ENCODE measurements at places on chromosomes 1 and 21.

GRCh38 chr1:8862528-8862927, 16.0 kb downstream of the ENO1 start:
- DNase-seq: no peak

DNA sequence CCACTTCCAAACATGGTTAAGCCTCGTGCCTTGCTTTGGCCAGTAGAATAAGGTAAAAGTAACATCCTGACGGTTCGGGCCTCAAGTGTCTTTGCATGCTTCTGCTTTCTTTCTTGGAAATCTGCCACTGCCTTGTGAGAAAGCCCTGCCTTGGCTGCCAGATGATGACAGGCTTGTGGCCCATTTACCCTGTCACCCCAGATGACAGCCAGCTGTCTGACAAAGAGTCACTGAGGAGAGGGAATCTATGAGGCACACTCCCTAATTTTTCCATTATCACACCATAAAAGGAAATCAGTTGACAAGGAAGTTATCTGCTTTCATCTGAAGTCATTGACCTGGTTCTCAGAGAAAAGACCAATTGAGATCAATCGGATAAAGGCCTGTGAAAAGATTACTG, 199.8 kb downstream of the USH2A start:
- no peak for DNase-seq

GRCh38 chr21:19228226-19228625, 824.6 kb upstream of the TMPRSS15 start:
- no peak for DNase-seq

- DNase-seq: no peak
These were observed 24.8 kb downstream of the MTR start for GRCh38 chr1:236819856-236820255.

DNA sequence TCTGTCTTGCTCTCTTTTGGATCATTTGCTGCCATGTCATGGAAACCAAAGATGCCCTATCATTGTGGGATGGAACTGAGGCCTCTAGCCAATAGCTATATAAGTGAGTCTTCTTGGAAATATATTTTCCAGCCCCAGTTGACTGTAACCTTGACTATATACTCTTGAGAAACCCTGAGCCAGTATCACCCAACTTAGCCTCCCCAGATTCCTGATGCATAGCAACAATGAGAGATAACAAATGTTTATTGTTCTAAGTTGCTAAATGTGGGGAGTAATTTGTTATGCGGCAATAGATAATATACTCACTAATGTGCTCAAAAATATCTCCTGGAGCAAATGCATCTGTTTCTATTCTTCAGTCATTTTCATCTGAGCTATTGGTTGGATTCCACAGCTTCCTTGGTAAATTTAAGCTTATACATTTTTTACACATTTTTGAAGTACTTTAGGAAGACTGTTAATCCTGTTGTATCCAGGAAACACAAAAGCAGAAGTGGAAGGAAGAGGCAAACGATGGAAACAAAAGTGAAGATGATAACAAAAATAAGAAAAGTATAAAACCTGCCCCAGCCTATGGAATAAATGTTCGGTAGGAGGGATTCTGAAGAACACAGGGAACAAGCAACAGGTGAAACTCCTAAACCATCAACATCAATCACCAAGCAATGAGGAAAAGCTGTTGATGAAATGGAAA, 6.3 kb upstream of the SRRM1 start:
- no peak for DNase-seq

DNA sequence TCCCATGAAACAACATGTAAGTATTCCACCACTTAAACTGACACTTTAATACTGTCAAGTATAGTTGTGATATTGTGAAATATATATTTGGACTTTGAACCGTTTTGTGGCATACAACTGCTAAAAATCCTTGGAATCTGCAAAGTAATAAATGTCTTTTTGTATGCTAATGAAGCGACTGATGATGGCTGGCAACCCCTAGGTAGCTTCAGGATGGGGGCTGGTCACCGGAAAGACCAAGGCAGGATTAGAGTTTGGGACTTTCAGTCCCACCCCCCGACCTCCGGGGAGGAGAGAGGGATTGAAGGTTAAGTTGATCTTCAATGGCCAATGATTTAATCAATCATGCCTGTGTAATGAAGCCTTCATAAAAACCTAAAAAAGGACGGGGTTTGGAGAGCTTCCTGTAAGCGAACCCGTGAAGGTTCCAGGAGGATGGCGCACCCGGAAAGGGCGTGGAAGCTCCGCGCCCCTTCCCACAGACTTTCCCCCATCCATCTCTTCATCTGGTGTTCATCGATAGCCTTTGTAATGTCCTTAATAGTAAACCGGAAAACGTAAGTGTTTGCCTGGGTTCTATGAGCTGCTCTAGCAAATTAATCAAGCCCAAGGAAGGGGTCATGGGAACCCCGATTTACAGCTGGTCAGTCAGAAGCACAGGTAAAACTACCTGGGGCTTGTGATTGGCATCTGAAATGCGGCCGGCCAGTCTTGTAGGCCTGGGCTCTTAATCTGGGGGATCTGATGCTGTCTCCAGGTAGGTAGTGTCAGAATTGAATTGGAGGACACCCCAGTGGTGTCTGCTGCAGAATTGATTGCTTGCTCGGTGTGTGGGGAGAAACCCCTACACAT, 1.8 kb upstream of the ZNF281 start:
- DNase-seq: no peak

- DNase-seq: no peak
These were observed 22.5 kb downstream of the MMEL1 start for GRCh38 chr1:2610036-2610959.

DNA sequence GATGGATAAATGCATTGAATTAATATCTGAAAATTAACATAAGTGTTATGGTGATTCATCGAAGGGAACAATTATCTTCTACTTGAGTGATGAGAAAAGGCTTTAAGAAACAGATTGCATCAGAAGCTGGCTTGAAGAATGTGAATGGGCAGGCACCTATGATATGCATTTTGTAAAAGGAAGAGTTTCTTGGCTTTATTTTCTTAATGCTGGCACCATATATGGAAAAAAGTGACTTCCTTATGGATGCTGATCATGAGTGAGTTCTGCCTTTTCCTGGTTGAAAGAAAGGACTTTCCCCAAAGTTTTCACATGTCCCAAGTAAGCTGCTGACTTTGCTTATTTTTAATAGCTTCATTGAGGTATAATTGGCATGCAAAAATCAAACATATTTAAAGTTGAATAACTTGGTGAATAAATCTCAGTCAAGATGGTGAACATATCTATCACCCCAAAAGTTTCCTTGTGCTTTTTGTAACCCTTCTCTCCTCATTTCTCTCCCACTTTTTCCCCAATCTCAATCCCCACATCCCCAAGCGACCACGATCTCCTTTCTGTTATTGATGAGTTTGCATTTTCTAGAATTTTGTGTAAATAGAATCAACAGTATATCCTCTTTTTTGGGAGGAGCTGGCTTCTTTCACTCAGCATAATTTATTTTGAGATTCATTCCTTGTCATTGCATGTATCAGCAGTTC, 74.2 kb downstream of the SPATA46 start:
- no peak for DNase-seq

DNA sequence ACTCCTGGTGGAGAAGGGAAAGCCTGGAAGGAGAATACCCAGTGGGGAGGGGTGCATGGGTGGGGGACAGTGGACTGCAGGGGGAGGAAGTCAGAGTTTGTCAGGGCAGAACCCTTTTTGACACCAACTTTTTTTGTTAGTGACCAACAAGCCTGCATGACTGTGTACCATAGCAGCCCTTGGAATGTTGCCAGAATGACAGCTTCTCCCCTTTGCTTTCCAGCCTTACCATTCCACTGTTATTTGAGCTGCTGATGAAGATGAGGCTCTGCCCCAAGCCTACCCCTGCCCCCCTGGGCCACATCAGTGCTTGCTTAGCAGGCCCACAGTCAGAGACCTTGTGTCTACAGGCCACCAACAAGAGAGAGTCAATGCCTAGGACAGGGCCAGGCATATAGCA, 341.2 kb downstream of the HHAT start:
- DNase-seq: no peak

- no peak for DNase-seq
These were observed 9.8 kb downstream of the OVGP1 start for GRCh38 chr1:111417755-111418154.

DNA sequence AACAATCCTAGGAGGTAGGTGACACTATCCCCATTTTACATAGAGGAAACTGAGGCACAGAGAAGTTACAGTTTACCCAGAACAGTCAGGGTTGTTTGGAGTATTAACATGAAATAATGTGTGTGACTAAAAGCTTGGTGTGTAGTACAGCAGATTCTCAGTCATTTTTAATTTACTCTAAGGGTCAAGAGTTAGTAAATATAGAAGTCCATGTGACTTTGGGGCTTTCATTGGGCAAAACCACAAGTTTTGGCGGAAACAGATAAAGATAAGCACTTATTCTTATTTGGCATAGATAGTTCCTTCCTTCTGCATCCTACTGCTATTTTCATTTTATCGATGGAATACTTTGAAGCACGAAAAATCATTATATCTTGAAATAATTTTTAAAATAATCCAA, 128.5 kb downstream of the DNM3 start:
- no peak for DNase-seq
